ENCODE measurements at places on chromosomes 4 and X.

- no peak for DNase-seq
Observed at GRCh38 chrX:124194199-124194598, 138.3 kb upstream of the TEX13D start.

GRCh38 chr4:11589676-11590075 lies 161.0 kb upstream of the HS3ST1 start:
- no peak for DNase-seq

DNA sequence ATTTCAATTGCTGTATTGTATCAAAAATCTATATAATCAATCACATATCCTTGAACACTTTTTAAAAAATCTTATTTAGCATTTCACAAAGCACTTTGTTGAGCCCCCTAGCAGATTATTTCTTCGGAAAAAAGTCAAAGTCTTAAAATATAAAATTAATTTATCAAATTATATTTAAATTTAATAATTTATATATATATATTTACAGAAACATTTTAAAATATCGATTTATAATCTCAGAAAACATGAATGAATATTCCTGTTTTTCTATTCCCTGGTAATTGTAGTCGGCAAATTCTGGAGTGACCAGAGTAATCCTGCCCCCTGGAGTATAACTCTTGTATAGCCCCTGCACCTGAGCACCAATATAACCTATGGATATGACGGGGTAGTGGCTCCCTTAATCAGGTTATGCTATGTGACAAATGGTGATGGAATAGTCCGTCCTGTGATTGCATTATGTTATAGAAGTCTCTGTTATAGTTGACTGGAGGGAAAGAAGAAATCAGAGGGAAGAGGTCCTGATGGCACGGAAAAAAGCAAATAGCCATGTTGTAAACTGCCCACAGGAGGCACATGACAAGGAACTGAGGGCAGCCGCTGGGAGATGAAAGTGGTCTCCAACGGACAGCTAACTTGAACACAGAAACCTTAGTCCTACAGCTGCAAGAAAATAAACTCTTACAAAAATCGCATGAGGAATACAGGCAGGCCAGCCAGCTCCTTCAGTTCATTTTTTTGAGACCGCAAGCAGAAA lies 1092.3 kb downstream of the ARAP2 start:
- no peak for DNase-seq

GRCh38 chrX:154457491-154458115 lies 478 bp upstream of the PLXNA3 start:
- DNase-seq: peak; percentile 44

DNA sequence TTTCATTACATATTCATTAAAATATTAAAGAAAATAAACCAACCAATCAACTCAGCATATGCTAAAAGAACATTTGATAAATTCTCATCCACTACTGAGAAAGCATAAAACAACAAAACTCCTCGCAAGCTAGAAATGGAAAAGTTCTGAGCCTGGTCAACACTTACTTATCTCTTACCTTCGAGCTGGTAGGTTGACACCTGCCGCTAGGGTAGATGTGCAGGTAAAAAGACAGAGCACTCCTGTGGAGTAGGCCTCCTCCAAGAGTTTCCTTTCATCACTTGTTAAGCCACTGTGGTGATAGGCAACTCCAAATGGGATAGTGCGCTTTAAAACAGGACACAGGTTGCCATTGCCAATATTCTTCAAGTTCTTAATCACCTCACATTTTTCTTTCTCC lies 18.9 kb downstream of the HELQ start:
- DNase-seq: no peak

GRCh38 chr4:76214177-76214675 lies 602 bp upstream of the SCARB2 start:
- DNase-seq: no peak

GRCh38 chr4:1183985-1184773 lies 11.8 kb upstream of the SPON2 start:
- DNase-seq: no peak

GRCh38 chrX:13533726-13534125 lies 35.7 kb upstream of the EGFL6 start:
- no peak for DNase-seq

GRCh38 chrX:72659723-72660122 lies 54.4 kb downstream of the PHKA1 start:
- no peak for DNase-seq

DNA sequence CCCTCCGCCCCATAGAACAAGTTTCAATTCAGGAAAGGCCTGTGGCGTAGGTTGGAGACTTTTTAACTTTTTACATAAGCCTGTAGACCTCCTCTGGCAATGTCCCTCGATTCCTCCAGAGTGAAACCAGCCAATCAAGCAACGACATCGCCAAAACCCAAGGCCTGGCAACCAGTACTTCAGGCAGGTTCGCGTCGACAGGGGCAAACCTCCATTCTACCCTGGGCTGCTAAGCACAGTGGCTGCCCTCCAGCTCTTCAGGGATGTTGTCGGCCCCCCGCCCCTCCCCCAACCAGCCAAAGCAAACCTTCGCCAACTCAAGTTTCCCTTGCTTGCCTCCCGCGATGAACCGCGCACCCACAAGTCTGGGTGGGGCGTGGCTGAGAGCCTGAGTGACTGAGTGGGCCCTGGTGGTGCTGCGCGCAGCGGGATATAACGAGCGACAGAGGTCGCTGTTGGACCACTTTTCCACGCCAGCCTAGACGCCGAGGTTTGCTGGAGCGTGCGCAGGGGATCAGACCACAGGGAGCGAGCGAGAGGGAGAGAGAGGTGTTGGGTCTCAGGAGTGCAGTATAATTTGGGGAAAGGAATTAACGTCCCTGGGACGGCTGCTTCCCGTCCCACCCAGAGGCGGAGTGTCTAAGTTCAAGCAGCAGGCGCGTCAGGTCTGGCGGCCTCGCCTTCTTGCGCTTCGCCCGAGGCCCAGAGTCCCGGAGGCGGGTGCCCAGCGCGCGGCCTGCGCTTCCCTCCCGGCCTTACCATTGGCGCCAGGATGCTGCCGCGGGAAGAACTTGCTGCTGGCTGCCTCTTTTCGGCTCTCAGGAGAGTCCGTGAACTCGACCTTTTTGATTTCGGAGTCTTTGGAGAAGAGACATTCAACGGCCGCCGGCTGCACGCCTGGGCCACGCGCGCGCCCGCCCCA lies 9.0 kb upstream of the PITX2 start:
- DNase-seq: no peak

DNA sequence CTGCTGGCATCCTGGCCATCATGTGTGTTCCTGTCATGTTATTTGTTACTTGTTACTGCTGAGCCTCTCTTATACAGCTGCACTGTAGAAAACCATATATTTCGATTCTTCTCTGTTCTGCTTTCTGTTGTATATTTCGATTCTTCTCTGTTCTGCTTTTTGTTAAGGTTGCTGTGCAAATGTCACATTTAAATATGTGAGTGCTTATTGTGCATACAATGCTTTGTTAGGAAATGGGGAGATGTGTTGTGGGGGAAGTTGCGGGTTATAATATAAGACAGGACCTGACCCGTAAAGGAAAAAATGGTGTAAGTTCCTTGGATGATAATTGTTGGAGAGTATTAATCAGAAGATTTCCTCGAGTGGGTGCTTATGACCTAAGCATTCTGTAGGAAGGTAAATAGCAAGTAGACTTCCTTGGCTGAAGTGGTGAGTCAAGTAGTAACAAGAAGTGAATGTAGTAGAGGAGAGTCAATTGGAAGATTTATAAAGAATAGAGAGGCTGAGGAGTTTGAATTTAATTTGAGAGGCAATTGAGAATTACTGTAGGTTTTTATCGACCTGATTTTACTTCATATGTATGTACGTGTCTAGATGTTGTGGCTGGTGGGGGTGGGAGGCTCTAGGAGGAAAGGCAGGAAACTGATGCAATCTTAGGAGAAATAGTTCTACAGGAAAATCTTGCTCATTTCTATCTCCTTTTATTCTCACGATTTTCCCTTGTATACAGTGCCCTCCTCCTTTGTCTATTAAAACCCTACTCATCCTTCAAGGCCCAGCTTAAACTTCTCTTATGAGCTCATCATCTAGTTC lies 8.5 kb downstream of the OGT start:
- DNase-seq: no peak

Data from activated CD8-positive, alpha-beta memory T cell treated with anti-CD3 and anti-CD28 coated beads for 1 hour (primary cell).